ENCODE measurements at places on chromosomes 1 and 21. TPM values are rescaled to one million over a fixed set of nuclear protein-coding genes. Genes with fewer than 3 reads are reported as not detected.

GRCh38 chr1:37234941-37235418 lies 200.7 kb upstream of the GRIK3 start:
- no peak for DNase-seq

- DNase-seq, result no peak
Observed at GRCh38 chr1:245797592-245798348, 643.0 kb downstream of the KIF26B start.

GRCh38 chr1:202958544-202959275 lies 598 bp upstream of the ADIPOR1 start:
- no peak for DNase-seq

Gene OTUD3
- 11.8 TPM for total RNA-seq

All from urinary bladder (tissue), 4 donors.